ENCODE measurements at places on chromosomes 11 and 22. TPM values are rescaled to one million over a fixed set of nuclear protein-coding genes. Genes with fewer than 3 reads are reported as not detected.

Gene TCN2
- 4.2 TPM for total RNA-seq

Gene ART5
- 0.39 TPM for total RNA-seq

Gene KCNQ1
- 0.32 TPM for total RNA-seq

Gene ENTHD1
- not detected for total RNA-seq

Gene PLAAT4
- total RNA-seq = 2.2 TPM

Gene NPTXR
- total RNA-seq = 15.3 TPM

Gene MS4A4A
- not detected for total RNA-seq

Gene KRTAP5-1
- total RNA-seq = not detected

Gene FZD4
- total RNA-seq = 1.1 TPM

Gene CBLIF
- total RNA-seq = not detected

Gene UBASH3B
- total RNA-seq = 38.2 TPM

Gene MUC5AC
- total RNA-seq = 2.3 TPM

Gene SLC37A2
- total RNA-seq = 0.12 TPM

Gene SESN3
- 0.14 TPM for total RNA-seq

Gene TRPT1
- 26.0 TPM for total RNA-seq

Gene POU2AF1
- total RNA-seq = not detected

Gene TRIM49
- total RNA-seq = not detected

Gene PLAAT5
- not detected for total RNA-seq

Gene DBX1
- not detected for total RNA-seq

Gene MAPK12
- 29.1 TPM for total RNA-seq

Gene MMP7
- 24.6 TPM for total RNA-seq

Gene CRYBB3
- total RNA-seq = 0.22 TPM

Gene FREY1
- 0.25 TPM for total RNA-seq

Gene APBB1
- 16.9 TPM for total RNA-seq

Gene FHIP1B
- 18.7 TPM for total RNA-seq
